ENCODE measurements at places on chromosomes 1 and 21.

- no peak for DNase-seq
Observed at GRCh38 chr1:181416268-181416860, 67.0 kb upstream of the CACNA1E start.

DNA sequence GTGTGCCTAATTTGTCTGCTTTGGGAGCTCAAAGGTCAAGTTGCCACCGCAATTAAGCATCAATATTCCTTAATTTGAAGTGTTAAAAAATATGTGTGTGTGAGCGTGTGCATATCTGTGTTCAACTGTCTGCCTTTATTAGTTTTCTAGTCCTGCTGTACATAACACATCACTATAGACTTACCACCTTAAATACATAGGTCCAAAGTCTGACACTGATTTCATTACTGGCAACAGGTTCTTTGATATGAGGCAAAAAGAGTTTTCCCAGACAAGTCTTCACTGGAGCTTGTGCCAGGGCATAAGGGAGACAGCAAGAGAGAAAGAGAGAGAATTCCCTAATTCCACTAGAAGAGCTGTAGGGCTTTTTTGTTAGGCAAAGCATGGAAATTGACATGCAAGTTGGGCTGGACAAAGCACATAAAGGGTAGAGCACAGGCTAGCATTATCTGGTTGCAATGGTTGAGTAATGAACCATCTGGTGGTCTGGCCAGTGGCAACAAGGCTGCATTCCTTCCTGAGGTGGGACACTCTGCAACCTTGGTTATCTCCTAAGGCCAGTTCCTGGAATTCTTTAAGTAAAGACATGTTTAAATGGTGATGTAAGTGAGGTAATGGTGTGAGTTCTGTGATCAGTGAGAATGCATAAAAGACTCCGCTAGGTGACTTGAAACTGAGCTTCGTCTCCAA is 457.2 kb upstream of the ADAMTS5 start:
- DNase-seq = no peak

DNA sequence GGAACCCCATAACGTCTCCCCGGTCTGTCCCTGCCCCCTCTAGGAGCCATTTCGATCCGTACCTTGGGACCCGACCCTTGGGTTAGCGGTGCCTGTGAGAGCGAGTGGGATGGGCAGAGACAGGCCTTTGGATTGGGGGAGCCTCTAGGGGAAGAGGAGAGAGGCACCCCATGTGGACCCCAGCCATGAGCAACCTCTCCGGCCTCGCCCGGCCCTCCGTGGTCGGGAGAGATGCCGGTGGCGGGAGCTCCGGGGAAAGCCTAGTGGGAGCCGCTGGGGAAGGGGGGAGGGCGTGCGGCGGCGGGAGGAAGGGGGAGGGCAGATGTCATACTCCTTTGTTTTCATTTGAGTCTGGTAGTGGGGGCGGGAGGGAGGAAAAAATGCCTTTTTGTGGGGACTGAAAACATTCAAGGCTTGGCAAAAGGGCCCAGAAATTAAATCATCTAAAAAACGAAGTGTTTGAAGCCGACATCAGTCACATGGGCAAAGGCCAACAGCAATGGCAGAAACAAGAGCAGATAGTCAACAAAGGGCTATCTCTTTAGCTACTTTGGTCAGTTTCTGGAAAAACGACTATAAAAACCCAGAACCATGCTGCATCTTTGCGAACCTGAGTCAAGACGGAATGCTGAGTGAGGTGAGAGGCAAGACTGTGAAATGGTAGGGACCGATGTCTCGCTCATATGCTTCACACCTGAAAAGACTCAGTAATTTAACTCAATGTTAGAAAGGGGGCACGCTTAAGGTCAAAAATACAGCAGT is 758 bp downstream of the PTBP2 start:
- no peak for DNase-seq

DNA sequence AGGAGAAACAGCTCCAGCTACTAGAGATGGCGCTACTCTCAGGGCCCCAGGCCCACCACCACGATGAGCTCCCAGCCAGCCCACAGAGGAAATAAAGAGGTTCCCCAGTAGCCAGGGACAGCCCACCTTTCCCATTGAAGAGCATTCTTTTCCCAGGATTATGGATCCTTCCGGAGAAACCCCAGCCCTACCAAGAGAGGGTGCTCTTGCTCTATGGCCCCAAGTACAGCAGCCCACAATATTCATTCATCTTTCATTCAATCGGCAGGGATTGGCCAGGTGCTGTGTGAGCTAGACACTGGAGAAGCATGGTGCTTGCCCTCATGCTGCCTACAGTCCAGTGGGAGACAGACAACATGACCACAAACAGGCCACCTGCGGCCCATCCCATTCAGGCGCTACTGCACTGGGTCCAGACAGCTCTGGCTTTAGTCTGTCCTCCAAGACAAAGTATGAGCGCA is 29.9 kb downstream of the PMVK start:
- DNase-seq = no peak

DNA sequence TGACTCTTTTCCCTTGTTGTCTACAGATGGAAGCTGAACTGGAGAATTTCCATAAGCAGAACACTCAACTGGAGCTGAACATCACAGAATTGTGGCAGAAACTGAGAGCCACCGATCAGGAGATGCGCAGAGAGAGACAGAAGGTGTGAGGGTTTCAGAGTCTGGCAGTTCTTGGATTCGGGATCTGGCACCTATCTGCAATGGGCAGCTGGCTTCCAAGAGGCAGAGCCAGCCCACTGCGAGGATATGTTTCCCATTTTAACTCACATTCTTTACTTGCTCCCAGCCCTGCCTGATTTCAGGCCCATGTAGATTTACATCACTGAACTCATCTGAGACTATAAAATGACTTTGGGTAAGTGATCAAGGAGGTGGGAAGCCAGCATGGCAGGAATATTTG is 37.3 kb upstream of the TMEM125 start:
- DNase-seq = no peak

DNA sequence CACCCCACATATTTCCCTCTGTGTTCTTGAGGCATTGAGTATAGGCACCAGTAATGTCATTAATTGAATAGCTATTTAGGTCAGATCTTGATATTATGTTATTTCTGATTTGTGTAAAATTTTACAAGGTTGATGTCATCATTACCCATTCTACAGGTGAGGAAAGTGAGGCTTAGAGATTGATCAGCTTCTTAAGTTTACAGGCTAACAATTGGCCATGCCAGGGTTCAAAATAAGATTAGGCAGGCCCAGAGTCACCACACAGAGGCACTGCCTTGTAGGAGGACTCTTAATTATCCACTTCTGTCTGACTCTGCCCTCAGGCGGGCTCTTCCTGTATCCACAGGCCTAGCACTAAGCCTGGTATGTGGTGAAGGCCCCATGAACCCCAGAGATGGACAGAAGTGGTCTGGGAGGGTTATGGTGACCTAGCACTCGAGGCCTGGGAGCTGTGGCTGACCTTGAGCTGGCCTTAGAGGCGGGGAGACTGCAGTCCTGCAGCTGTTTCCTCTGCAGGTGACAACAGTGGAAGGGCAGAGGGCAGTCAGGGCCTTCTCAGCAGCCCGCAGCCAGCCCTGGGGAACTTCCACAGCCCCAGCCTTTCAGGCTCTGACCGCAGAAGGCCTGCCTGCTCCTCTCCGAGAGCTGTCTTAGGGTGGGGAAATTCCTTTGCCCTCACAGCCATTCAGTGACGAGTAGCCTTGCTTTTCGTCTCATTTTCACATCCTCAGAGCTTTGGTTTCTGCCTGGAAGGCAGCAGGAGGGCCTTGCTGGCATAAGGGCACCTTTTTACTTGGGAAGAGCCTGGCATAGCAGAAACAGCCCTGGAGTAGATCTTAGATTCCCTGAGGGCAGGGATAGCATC is 12.2 kb downstream of the ZDHHC18 start:
- peak; percentile 45 for DNase-seq

GRCh38 chr21:38569733-38570132 is 71.5 kb upstream of the ERG start:
- DNase-seq = no peak

- DNase-seq = peak; percentile 24
Observed at GRCh38 chr1:232923739-232924386, 26.5 kb upstream of the NTPCR start.

- no peak for DNase-seq
Observed at GRCh38 chr1:59285691-59286090, 11.2 kb upstream of the FGGY start.

- DNase-seq = no peak
Observed at GRCh38 chr1:84632673-84633434, 57.4 kb downstream of the SSX2IP start.

GRCh38 chr1:157119448-157119847 is 18.7 kb downstream of the ETV3 start:
- DNase-seq = no peak

- DNase-seq = no peak
Observed at GRCh38 chr1:236079703-236080102, 14.8 kb upstream of the NID1 start.

- DNase-seq = no peak
Observed at GRCh38 chr1:197838836-197839235, 63.6 kb upstream of the DENND1B start.

DNA sequence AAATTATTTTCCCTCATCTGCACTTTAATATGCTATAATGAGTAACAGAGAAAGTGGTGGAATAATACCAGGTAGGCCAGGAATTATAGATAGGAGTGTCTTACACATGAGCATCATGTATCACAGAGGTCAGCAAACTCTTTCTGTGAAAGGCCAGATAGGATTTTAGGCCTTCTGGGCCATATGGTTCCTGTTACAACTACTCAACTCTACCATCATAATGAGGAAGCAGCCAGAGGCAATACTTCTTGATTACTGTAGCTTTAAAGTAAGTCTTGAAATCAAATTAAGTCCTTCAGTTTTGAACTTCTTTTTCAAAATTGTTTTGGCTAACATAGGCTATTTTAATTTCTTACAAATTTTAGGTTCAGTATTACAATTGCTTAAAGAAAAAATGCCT is 32.1 kb upstream of the IGSF3 start:
- no peak for DNase-seq

DNA sequence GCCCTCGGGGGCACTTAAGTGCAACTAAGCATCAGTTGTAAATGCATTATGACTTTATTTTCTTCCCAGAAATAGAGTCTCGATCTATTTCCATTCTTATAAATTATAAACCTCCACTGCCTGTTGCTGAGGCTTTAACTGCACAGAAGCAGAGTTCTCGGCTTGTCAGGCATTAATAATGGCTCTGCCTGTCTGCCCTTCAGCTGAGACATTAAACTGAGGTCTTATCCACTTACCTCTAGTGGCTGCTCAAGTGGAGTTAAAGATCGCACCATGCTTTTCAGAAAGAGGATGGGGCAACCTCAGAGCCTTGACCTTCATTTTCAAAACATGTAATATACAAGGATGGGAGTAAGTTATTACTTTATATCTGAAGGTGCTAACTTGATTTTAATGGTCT is 597.6 kb upstream of the PRMT6 start:
- DNase-seq = no peak

DNA sequence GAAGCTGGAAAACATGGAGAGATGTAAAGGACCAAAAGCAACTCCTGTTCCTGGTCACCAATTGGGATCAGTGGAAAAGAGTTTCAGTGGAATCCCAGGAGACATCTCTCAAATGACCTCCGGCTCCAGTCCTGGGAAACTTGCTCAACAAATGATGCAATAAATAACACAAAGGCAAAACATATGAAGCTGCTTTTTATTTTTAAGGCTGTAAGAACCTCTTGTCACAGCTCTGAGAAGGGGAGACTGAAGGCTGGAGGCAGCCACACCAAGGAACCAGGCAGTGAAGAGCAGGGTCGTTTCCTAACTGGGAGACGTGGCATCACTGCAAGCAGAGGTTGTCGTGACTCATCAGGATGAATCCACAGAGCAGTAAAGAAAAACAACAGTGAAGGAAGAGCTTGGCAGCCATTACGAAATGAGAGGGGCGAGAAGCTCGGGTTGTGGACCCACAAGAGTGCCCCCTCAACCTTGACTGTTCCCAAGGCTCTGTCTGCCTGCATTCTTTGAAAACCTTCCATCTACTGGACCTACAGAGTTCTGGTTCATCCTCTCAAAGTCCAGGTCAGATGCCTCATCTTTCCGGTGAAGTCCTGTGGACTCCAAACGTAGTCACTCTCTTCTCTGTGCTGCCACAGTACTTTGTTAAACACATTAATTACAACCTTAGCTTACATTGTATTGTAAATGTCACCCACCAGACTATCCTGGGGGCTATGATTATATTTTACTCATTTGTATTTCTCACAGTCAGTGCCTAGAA is 32.1 kb downstream of the JAK1 start:
- DNase-seq = no peak

DNA sequence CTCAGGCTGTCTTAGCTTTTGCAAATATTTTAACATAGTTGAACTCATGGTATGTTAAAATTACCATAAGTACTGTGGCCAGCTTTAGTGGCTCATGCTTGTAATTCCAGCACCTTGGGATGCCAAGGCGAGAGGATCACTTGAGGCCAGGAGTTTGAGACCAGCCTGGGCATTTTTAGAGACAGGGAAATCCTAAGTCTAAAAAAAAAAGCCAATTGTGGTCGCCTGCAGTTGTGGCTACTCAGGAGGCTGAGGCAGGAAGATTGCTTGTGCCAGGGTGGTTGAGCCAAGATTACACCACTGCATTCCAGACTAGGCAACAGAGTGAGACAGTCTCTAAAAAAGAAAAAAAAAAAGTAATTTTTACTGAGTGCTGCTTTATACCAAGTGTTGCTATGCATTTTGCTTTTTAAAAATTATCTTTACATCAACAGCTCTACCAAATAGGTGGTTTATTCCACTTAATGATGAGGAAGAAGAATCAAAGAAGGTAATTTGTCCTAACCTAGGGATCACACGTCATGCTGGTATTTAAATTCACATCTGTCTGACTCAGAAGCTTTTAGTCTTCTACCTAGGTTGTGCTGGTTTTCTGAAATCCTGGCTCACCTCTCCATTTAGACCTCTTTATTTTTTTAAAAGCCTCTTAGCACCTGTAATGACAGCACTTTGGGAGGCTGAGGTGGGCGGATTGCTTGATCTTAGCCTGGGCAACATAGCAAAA is 16.8 kb downstream of the PPP1R12B start:
- DNase-seq = no peak

DNA sequence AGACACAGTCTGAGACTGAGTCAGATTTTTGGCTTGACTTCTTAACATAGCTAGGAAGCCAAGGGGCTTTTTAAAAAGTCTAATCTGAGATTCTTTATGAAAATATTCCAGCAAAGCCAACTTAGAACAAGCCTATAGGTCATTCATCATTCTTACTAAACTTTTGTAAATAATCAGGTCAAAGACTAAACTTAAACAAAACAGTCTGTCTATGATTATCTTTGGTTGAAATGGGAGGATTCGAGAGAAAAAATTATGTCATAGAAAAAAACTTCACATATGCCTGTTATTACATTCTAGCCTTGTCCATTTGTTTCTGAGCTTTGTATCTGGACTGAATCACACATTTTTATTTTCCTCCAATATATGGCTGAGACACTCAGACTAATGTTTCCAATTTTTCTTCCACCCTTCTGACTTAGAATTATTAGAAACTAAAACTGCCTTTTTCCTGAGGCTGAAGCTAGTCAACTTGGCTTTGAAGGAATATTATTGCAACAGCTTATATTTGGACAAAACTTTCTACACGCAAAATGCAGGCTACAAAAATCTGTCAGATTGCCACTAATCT is 83.3 kb downstream of the ETS2 start:
- DNase-seq = no peak

- no peak for DNase-seq
Observed at GRCh38 chr1:75129983-75130789, 4.0 kb upstream of the LHX8 start.
